ENCODE measurements at places on chromosomes 2 and 18.

GRCh38 chr2:174577967-174578589 is 19.5 kb downstream of the WIPF1 start:
- no peak for DNase-seq

DNA sequence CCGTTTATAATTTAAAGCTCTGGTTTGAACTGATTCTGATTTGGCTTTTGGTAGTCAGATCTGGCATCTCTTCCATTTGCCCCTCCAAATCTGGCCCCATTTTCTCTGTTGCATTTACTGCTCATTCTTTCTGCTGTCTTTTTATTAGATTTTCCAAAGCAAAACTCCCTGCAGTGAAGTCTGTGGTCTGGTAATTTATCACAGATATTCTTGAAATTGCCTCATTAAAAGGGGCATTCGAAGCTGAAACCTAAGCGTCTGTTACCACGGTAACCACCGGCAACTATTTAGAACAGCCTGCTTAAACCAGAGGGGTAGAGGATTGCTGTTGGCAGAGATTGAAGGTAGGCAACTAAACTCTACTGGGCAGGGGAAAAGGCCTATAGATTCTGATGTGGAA is 111.5 kb upstream of the UPP2 start:
- no peak for DNase-seq

DNA sequence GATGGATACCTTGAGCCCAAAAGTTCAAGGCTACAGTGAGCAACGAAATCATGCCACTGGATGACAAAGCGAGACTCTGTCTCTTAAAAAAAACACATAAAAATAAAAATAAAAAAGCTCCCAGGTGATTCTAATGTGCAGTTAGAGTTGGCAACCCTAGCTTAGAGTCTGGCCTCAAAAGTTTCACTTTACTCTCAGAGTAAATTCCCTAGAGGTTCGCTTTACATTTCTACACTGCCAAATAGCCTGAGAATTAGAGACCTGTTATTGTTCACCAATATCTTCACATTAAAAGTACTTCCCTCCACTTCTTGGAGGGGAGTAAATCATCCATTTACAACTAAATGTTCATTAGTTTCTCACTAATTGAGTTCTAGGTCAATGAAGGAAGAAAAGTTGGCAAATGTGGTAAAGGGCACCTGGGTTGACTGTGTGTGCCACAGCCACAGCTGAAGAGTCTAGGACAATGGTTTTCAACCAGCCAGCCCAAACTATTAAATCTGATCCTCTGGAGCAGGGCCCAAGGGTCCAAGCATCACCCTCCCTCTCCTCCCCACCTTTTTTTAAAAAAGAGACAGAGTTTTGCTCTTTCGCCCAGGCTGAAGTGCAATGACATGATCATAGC is 15.2 kb upstream of the TMEM37 start:
- no peak for DNase-seq

DNA sequence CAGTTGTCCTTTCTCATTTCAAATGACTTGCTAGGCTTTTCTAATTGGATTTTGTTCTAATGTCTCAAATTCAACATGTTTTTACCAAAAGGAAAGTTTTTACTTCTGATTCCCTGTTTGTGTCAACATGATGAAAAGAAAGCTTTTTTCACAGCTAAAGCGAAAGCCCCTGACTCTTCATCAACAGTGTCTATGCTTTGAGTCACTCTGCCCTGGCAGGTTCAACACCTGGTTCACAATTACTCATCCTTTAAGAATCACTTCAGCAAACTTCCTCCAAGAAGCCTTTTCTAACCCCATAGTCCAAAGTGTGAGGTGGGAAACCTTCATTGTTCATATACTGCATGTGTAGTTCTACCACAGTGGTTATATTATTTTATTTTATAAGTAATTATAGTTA is 7.6 kb upstream of the DSG2 start:
- no peak for DNase-seq

DNA sequence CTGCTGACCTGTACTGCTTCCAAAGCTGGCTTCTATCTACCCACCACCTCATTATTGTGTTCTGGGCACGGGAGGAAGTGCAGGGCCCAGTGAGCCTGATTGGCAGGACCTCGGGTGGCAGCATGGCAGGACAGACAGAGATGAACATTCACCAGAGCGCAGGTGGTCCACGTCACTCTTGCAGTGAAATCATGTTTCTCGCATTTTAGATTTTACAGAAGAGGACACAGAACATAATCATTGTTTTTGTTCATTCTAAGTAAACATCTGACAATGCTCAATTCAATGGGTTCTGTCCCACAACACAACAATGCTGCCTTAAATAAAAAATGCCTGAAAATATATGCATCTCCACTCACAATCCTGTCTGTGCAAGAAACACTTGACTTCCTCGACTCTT is 11.5 kb upstream of the BIN1 start:
- DNase-seq: no peak
